ENCODE measurements at places on chromosomes 16 and 17.

- no peak for DNase-seq
These were observed 987 bp upstream of the HASPIN start for GRCh38 chr17:3722716-3723115.

DNA sequence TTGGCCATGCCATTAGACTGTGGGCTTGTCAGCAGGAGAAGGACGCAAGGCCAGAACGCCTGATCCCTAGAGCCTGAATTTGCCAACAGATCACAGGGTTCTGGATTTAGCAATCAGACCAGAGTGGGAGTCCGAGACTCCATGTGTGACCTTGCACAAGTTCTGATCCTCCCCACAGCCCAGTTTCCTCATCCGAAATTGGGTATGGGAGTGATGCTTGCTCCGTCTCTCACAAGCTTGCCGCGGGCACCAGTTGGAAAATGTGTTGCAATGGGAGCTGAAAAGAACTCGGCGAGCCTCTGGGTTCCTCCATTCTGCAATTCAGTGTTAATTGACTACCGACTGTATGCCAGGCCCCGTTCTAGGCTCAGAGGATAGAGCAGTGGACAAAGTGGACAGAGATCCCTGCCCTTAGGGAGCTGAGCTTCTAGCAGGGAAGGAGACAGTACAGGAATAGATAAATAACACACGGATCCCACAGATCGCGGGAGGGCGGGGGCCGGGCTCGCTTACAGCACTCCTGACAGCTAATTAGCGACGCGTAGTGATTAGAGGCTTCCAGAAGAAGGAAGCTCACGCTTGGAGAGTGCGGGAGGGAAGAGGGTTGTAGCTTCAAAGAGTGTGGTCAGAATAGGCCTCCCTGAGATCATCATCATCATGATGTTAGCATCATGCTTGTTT, 150.4 kb upstream of the CIBAR2 start:
- DNase-seq = no peak

- no peak for DNase-seq
These were observed 80.1 kb downstream of the MGAT5B start for GRCh38 chr17:76948301-76948700.

DNA sequence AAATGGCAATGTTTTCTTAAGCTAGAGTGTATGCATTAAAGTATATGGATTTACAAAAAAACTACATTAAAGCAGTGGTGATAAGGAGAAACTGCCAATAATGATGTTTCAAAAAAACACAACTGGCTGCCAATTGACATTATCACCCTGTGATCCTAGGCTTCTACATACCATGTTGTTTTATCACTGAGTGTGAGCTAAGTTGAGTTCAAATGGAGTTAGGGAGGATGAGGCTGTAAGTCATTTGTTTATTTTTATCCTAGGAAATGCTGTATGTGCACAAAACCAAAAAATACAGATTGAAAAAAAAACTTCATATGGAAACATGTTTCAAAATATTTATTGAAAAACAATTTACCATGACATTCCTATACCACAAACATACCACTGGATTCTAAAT, 22.9 kb downstream of the CHCT1 start:
- DNase-seq = no peak

- no peak for DNase-seq
These were observed 41.6 kb upstream of the TNRC6C start for GRCh38 chr17:77916703-77917481.

DNA sequence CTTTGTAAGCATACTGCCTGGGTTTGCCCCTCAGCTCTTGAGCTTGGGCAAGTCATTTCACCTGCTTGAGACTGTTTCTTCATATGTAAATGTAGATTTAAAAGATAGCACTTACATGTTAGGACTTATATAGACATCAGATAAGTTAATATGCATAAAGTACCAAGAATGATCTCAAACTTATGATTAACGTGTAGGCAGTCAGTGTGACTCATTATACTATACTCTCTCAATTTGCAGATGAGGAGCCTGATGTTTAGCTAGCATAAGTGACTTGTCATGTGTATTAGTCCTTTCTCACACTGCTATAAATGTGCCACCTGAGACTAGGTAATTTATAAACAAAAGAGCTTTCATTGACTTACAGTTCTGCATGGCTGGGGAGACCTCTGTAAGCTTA, 690.5 kb downstream of the KCNJ2 start:
- DNase-seq = no peak

DNA sequence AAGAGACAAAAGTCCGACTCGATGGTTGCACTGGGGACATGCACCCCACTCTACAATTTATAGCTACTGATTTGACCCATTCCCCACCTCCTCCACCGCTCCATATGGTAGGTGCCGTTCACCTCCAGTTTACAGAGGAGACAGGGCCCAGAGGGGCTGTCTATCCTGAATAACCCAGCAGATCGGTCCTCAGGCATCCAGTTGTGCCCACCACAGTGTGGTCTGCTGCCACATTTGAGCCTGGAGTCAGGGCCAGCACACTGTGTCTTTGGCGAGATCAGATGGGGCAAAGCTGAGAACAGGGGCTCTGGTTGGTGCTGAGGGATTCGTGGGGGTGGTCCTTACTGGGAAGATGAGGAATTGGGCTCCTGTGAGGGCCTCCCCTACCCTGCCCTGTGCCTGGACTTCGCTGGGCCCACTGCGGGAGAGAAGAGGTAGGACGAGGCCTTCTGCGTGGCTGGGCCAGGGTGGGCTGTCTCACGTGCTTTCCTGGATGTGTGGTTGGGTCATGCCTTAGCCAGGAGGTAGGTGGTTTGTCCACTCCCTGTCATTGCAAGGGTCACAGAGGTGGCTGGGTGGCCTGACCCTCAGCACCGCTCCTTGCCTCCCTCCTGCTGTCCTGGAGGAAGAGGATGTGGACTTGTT, 2.8 kb downstream of the ADCY7 start:
- DNase-seq = no peak

- DNase-seq = no peak
These were observed 11.4 kb upstream of the NDRG4 start for GRCh38 chr16:58488531-58488930.

- DNase-seq = no peak
These were observed 419 bp downstream of the RAB37 start for GRCh38 chr17:74737299-74738050.

GRCh38 chr17:39667945-39668924, at the start of gene PNMT:
PNMT (plus strand) TSS chr17:39668453; CDS start chr17:39668476, 23 bp downstream.
- DNase-seq = no peak

GRCh38 chr16:75340741-75341491, 89.5 kb upstream of the BCAR1 start:
- DNase-seq = no peak

DNA sequence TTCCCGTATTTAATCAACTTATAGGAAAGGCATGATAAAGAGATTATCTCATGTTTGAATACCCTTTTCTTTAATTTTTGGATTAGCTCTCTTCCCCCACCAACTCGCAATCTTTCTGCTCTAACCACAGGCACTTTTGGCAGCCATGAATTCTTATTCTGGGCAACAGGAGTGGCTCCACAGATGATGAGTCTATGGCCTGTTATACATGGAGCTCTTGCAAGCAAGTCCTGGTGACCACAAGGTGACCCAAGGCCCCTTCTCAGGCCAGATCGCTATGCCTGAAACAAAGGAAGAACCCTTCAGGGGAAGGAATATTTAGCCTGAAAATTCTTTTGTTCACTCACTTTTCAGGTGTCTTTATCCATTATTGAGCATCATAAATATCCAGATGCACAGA, 10.8 kb upstream of the ZNF267 start:
- no peak for DNase-seq

GRCh38 chr17:49106321-49107210, 26.0 kb upstream of the B4GALNT2 start:
- DNase-seq = no peak

- no peak for DNase-seq
These were observed 259.0 kb downstream of the HS3ST4 start for GRCh38 chr16:25950586-25951281.

- peak; percentile 31 for DNase-seq
These were observed 242.0 kb downstream of the FTO start for GRCh38 chr16:53945996-53946395.

- DNase-seq = no peak
These were observed 14.3 kb downstream of the DCAF7 start for GRCh38 chr17:63564562-63564961.

- peak; percentile 75 for DNase-seq
These were observed 4.3 kb downstream of the VAMP2 start for GRCh38 chr17:8158267-8159031.

DNA sequence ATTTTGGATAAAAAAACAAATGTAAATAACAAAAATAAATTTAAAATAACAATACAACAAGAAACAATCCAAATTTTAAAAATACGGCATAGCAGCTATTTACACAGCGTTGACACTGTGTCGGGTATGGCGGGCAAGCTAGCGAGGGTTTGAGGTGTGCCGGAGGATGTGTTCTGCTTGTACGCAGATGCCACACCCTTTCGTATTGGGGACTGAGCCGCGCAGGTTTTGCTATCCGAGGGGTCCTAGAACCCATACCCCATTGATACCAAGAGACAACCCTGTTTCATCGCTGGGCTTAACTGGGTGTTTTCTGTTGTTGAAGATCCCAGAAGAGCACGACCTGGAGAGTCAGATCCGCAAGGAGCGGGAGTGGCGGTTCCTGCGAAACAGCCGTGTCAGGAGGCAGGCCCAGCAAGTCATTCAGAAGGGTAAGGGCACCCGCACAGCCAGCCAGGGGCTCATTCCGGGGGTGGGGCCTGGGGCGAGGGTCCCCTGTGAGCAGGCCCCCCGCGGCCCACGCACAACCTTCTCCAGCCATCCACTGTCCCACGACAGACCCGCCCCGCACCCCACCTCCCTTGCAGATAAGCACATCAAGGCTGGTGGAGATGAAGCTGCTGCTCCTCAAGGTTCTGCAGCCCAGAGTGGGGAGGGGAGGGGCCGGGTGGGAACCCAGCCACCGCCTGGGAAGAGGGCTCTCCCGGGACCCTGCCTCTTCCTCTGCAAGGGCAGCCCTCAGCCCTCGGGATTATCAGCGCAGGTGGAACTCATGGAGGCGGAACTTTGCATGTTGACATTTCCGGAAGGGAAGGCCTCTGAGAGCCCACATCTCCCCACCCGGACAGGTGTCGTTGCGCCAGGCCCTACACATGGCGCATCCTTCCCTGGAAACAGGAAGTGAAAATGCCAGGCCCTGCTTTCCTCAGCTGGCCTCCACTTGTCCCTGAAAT, 51.2 kb upstream of the CHMP6 start:
- DNase-seq = no peak

DNA sequence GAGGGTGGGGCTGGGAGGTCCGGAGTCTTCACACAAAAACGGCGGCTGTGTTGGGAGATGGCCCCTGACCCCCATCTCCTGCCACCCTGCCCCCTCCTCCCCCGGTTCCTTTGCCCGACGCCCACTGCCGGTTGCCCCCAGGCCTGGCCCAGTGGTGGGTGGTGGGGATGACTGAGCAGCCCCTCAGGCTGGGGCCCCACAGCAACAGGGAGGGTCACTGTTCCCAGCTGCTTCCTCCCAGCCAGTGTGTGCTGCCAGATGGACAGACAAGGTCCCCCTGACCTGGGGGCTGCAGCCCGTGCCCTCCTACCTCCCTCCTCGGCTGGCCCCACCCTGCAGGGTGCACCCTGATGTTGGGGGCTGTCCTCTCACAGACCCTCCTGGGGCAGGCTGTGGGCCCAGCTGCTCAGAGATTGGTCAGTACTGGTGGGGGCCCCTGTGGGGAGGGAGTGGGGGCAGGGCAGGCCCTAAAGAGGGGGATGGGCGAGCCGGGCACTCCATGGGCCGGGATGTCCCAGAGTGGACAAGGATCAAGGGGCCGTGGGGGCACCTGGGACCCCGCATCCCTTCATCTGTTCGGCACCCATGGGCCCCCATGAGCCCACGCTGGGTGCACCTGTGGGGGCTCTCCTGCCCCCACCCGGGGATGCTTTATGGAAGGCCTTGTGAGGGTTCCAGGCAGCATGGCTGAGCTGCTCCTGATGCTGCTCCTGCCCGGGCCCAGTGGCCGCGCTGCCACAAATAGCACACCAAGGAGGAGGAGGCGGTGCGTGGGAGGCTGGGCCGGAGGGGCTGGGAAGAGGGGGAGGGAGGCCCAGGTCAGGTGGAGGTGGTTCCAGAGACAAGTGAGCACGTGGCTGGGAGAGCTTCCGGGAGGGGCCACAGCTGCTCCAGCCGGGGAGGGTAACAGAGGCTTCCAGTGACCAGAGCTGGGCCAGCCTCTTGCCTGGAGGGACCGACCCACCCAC, 5.1 kb downstream of the C1QTNF8 start:
- no peak for DNase-seq

DNA sequence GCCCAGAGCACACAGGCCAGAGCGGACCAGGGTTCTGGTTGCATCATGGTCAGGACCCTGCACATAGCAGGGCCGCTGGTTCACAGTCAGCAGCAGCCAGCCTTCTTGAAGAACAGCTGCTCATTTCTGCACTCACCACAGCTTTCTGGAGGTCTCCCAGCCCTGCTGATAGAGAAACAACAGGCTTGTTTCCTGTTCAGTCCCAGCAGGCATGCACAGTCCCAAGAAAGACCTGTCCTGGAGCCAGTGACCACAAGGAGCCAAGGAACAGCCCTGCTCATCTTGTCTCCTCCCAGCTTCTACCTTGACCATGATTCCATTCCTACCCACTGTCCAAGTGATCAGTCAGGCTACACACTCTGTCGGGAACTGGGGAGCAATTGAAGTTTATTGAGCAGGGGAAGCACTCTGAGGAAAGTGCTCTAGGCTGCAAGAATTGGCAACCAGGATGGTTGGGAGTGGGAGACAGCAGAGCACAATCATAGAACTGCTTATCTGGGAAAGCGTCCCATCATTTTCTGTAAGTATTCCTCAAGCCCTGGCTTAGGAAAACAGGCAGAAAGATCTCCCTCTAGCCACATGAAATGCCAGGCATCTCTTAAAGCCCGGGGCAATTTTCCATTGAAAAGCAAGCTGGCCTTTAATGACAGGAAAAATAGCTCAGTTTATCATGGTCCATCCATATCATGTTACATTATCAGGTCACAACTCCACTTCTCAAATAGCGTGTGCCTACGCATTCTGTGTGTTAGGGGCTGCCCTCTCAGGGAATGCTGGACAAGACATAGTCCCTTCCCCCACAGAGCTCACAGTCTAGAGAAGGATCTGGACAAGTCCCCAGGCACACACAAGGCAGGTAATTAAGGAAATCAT, 155.4 kb upstream of the FOXF1 start:
- DNase-seq = no peak

DNA sequence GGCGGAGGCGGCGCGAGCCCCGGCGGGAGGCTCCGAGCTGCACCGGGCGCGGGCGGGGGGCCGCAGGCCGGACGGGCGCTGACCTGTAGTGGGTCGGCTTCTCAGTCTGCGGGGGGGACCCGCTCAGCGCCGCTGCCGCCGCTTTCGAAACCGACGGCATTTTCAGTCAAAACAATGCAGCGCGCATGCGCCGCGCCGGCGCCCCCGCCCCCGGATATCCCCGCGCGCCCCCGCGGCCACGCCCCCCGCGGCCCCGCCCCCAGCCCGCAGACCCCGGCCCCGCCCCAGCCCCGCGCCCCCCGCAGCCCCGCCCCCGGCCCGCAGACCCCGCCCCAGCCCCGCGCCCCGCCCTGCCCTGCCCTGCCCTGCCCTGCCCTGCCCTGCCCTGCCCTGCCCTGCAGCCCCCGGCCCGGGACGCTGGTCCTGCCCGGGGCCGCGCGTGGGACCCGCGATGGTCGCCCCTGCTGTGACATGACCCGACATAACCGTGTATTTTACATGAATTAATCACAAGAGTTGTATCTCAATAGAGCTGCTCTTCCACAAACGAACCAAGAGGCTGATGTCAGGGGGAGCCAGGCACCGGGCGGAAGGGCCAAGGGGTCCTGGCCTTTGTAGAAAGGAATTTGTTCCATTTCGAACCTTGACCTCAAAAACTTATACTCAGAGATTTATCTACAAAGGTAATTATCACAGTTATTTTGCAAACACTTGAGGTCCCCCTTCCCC, at the start of gene UNKL:
Gene UNKL, minus strand, starts transcription at position 173 of the 729 bp plus-strand sequence. Its CDS starts 13 bp downstream, at position 160.
- DNase-seq = no peak
